Fibroblast of skin of left biceps (primary cell): ENCODE measurements at places on chromosomes 6 and 20.

GRCh38 chr6:113690281-113691259 lies 166.6 kb upstream of the MARCKS start:
- peak; percentile 62 for DNase-seq

- no peak for DNase-seq
Observed at GRCh38 chr6:45830441-45831139, 185.1 kb downstream of the CLIC5 start.

- DNase-seq: no peak
Observed at GRCh38 chr20:16437387-16437996, 135.8 kb downstream of the KIF16B start.

DNA sequence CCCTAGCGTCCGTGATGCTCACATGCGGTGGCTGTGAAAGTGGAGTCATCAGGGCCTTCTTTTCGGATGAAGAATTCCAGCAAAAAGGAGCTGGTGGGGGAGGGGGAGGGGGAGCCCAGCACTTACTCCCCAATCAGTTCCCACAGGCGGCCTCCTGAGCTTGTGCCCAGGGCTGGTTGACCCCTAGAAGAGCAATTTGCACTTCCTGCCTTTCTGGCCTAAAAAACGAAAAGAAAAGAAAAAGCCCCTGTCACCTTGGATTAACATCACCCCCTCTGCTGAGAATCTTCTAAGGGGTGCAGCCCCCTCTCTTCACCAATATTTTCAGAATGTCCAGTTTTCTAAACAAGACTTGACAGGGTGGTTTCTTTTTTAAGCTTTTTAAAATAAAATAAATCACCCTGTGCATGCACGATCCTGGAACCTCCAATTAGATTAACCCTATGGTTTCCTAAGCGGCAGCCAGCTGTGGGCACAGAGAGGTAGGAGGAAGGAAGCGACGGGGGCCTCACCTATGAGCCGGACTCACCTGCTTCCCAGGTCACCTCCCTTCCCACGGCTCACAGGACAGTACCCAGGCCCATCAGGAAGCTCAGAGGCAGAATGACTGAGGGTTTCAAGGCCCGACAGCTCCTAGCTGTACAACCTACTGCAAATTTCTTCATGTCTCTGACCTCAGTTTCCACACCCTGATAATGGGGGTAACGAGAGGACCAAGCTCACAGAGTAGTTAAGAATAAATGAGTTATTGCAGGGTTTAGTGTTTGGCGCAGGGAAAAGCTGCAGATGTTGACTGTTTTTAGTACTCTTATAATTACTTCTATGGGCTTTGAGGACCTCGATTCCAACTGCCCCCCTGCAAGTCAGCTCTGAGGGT lies 10.5 kb upstream of the TGM2 start:
- no peak for DNase-seq

GRCh38 chr6:132961122-132961521 lies 146.8 kb downstream of the RPS12 start:
- peak; percentile 14 for DNase-seq

DNA sequence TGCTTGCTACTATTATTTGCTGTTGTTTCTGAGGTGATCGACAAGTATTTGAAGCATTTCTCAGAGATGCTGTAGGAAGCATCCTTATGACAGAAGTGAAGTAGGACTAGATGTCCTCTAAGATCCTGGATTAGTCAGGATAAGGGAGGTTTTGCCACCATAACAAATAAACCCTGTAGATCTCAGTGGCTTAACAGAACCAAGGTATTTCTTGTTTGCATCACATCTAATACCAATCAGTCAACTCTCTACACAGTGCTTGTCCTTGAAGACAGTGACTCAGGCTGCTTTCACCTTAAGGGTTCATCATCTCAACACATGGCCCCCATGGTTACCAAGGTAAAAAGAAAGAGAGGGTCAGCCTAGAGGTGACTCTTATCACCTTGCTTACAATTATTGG lies 92.9 kb upstream of the ISM1 start:
- DNase-seq: no peak

DNA sequence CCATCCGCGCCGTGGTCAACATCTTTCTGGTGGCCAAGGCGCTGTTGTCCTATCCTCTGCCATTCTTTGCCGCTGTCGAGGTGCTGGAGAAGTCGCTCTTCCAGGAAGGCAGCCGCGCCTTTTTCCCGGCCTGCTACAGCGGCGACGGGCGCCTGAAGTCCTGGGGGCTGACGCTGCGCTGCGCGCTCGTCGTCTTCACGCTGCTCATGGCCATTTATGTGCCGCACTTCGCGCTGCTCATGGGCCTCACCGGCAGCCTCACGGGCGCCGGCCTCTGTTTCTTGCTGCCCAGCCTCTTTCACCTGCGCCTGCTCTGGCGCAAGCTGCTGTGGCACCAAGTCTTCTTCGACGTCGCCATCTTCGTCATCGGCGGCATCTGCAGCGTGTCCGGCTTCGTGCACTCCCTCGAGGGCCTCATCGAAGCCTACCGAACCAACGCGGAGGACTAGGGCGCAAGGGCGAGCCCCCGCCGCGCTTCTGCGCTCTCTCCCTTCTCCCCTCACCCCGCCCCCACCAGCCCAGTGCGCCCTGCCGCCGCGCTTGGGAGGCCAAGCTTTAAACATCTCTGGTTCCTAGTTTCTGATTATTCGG lies 4.0 kb downstream of the SLC32A1 start:
- no peak for DNase-seq

GRCh38 chr6:6600875-6601274 lies 12.4 kb downstream of the LY86 start:
- DNase-seq: no peak

DNA sequence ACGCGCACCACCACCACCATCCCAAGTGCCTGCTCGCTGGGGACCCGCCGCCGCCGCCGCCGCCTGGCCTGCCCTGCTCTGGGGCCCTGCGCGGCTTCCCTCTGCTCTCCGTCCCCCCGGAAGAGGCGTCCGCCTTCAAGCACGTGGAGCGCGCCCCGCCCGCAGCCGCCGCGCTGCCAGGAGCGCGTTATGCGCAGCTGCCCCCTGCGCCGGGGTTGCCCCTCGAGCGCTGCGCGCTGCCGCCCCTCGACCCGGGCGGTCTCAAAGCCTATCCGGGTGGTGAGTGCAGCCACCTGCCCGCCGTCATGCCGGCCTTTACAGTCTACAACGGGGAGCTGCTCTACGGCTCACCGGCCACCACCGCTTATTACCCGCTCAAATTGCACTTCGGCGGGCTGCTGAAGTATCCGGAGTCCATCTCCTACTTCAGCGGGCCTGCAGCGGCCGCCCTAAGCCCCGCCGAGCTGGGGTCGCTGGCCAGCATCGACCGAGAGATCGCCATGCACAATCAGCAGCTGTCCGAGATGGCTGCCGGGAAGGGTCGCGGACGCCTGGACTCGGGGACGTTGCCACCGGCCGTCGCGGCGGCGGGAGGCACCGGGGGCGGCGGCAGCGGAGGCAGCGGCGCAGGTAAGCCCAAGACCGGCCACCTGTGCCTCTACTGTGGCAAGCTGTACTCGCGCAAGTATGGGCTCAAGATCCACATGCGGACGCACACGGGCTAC lies 7.2 kb downstream of the PRDM13 start:
- DNase-seq: no peak

DNA sequence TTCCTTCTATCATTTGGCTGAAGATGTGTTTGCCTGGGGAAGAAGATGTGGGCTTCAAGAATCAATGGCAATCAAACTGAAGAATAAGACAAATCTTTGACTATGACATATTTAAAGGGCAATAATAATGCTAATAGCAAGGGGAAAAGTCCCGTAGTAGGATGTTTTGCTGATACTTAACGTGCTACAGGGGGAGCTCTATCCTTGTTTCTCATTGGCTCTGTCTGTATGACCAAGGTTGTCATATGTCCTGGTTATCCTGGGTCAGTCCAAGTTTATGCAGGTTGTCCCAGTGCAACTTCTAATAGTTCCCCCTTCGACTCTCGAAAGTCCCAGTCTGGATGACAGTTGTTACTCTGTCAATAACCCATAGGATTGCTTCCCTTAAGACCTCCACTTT lies 321.3 kb downstream of the DHX35 start:
- no peak for DNase-seq

DNA sequence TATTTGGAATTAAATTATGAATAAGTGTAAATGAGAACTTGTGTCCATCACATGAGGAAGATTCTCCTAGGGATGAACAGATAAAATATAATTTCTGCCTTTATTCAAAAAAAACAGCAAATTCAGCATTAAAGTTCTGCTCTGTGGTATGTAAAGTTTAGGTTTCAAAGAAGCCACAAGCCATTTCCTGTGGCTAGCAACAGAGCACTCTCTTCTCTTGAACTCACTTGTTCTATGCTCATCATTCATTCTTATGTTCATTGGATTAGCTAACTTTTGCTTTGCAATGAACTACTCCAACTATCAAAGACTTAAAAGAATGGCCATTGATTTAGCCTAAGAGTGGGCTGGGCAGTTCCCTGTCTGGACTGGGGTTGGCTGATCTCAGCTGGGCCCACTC lies 20.8 kb upstream of the SNRPB2 start:
- DNase-seq: no peak

DNA sequence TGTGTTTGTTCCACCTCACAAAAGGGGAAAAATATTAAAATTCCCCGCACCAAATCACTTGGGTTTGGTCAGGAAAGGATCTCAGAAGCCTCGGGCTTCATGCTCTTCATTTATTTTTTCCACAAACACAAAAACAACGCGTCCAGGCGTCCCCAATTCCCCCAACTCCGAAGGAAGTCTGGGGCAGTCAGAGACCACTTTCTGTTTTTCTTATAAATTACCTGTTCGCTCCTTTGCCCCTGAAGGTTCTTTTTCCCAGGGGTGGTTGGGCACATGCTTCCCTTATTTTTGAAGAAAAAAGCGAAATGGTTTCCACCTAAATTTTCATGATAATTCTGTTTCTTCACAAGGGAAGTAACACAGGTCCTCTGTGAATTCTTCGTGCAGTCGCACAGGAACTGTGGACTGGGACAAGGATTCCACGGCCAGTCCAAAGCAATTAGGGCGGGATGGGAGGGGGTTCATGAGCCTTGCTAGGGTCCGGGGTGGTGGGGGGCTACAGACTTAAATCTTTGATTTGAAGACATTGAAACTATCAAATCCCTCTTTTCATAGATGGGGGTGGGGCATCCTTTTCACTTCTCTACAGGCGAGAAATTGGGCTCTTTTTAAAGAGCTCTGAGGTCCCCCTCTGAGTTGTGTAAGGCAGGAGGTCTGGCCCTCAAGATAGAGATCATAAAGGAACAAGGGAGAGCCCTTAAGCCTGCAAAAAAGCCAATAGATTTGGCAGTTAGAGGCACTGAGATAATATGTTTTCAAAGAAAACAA lies 30.5 kb upstream of the HFE start:
- DNase-seq: no peak

DNA sequence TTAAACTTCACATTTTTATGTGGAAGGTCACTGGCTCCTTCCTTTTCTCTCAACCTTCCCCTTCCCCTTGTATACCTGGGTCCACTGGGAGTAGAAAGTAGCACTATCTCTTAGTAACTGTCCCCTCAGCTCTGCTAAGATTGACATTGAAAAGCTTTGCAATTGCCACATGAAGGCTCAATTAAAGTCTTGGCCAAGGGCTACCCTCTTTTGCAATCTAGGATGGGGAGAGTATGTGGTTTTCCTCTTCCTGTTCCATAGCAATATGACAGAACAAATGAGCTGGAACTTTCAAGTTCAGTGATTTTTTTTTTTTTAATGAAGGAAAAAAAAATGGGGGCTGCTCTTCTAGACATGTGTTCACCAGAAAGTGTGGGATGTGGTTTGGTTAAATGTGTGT lies 37.1 kb downstream of the PROKR2 start:
- no peak for DNase-seq

DNA sequence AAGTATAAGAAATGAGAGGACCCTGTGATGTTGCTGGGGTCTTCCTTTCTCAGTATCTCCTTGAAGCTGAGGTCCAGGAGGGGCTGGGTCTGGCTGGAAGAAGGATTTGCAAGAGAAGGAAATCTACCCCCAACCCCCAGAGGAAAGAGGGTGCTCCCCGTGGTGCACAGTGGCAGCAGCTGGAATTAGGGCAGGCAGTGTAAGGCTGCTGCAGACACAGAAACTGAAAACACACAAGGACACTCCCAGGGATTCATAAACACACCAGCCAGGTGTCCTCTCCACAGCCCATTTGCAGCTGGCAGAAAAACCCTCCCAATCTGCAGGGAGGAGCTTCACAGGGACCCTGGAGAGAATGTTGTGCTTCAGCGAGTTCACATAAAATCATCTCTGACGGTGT lies 297.2 kb downstream of the CDH26 start:
- DNase-seq: no peak

- no peak for DNase-seq
Observed at GRCh38 chr6:9535106-9535505, 879.8 kb downstream of the TFAP2A start.

DNA sequence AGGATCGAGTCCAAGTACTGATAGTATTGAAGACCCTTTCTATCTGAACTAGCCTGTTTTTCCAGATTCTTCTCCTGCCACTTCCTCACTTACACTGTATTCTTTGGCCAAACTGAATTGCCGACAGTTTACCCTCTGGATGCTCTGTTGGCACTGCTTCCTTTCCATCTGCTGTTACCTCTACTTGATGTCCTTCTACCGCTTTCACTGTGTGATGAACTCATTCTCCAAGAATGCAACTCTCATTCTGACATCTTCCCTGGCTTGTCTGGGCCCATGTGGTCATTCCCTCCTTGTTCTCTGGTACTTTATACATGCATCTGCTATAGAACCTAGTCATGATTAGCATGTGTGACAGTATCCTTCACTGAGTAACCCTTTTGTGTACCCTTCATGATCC lies 16.3 kb downstream of the RPRD1B start:
- peak; percentile 33 for DNase-seq

DNA sequence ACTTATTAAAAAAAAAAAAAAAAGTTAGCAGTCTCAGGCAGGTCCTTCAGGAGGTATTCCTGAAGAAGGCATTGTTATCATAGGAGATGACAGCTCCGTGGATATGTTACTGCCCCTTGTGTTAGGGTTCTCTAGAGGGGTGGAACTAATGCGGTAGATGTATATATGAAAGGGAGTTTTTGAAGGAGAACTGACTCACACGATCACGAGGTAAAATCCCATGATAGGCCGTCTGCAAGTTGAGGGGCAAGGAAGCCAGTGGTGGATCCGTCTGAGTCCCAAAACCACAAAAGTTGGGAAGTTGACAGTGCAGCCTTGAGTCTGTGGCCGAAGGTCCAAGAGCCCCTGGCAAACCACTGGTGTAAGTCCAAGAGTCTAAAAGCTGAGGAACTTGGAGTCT lies 103.4 kb downstream of the TULP4 start:
- DNase-seq: no peak

GRCh38 chr6:38352636-38353035 lies 287.1 kb downstream of the BTBD9 start:
- DNase-seq: no peak

- no peak for DNase-seq
Observed at GRCh38 chr6:25499615-25500235, 152.3 kb upstream of the SCGN start.
